ENCODE measurements at places on chromosomes 1 and 21.
A peak's percentile ranks its signal among the peaks of the same experiment; 100 is the strongest.

- no peak for DNase-seq
Measured at GRCh38 chr21:23138797-23139196, 2140.6 kb downstream of the NCAM2 start.

DNA sequence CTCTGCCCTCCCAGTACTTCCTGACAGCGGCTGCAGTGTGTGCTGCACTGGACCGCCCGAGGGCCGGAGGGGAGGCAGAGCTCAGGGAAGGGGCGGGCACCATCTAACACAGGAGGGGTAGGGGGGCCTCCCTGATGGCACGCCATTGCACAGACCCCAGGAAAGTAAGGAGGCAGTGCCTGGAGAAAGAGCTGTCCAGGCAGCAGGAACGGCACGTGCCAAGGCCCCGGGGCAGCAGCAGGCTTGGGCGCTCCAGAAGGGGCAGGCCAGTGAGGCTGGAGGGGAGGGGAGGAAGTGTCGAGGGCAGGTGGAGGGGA lies 110.7 kb downstream of the CRYAA start:
- peak; percentile 13 for DNase-seq

- DNase-seq, result no peak
Measured at GRCh38 chr1:117622726-117623125, 16.9 kb downstream of the TENT5C start.

DNA sequence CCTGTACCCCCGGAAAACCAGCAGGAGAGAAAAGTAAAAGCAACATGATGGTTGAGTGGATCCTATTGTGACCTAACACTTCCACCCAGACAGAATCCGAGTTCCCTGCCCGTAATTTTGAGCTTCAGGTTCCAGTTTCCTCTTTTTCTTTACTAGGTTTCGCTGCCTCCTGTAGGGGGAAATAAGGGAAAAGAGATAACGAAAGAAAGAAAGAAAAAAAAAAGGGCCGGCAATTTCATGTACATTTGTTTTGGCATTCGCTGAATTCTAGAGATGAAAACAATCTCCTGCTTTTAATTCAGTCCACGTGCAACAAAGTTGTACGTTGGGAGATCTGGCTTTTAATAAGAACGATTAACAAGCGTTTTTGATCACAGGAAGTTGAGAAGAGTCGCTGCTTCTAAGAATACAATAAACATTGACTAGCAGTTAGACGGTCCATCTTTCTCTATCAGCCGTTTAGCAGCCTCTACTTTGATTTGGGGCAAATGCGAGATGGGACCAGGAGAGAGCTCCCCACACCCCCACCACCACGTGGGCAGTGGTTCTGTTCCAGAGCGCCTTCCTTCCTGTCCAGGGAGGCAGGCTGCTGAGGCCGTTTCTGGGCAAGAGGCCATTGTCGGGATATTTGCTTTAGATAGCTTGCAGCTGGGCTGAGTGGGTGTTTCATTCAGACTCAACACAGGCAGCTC lies 155.9 kb upstream of the RUNX1 start:
- peak; percentile 58 for DNase-seq

- DNase-seq, result no peak
Measured at GRCh38 chr1:163069655-163070277, 605 bp downstream of the RGS4 start.

DNA sequence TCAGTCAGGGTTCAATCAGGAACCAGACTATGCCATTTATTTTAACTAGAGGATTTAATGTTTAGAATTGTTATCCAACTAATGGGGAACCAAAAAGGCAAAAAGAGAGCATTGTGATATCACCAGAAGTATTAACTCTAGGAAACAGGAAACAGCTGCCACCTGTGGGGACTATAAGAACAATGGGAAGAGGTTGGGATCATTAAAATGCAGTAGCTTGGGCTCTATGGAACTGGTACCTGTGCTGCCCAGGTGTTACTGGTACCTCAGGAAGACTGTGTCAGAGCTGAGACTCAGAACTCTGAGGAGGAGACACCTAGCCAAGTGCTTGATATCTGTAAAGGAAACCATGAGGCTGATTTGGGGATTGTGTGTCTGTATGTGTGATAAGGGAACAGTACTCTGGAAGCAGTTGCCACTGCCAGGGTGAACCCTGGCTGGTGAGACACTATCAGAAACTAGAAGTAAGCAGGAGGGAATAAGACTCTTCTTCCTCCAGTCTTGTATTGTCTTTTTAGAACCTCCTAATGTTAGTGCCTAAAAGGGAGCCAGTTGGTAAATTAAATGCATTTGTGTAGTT lies 49.4 kb downstream of the MAN1A2 start:
- DNase-seq, result no peak

DNA sequence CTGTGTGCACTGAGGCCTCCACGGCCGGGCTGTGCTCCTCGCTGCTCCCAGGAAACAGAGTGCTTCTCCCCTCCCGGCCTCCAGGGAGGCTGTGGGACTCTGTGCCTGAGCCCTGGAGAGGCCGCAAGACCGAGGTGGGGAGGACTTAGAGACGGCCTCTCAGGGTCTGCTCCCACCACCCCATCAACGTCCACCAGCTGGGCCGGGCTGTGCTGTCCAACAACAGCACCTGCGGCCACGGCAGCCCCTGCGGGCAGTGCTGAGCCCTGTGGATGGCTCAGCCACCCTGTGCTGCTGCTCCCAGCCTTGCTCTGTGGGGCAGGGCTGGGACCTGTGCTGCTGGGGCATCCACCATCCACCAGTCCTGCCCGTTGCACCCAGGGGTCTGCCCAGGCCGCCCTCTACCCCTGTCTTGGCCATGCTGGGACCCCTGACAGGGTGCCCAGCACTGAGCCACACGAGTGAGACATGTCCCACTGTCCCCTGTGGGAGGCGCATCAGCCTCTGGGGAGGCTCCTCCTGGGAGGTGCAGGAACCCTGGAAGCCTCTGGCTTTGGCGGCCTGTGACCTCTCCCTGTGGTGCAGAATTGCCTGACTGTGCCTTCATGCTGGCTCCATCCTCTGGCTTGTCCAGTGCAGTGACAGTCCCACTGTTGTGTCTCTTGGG lies 31.2 kb upstream of the LRRC3 start:
- DNase-seq, result peak; percentile 41

DNA sequence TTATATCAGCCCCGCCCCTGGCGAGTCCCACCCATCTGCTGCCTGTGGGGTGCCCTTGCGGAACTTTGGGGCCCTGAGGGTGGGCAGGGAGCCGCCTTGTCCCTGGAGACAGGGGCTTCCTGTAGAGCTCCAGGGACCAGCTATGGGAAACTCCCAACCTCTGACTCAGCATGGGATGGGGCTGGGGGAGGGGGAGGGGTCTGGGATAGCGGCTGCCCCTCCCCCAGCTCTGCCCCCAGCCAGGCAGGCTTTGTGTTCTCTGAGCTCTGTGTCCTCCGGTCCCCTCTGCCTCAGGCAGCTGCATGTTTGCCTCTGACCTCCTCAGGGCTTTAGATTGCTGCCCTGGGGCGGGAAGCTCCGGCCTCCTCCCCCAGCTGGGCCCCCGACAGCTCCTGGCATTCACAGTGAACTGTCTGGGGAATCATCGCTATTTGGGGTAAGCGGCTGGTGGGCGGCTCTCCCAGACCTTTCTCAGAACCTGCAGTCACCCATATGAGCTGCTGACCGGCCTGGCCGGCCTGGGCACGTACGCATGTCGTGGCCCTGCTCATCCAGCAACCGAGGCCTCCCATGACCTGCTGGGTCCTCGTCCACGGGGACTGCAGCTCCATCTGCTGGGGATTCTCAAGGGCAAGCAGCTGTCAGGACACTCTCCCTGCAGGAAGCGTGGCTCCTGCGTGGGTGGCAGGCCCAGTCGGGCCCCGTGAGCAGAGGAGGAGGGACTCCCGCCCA lies 17.1 kb downstream of the ARHGEF16 start:
- DNase-seq, result peak; percentile 98
